ENCODE measurements at places on chromosomes 6 and 20.

GRCh38 chr20:40743141-40743775 lies 54.2 kb upstream of the MAFB start:
- DNase-seq, result no peak

DNA sequence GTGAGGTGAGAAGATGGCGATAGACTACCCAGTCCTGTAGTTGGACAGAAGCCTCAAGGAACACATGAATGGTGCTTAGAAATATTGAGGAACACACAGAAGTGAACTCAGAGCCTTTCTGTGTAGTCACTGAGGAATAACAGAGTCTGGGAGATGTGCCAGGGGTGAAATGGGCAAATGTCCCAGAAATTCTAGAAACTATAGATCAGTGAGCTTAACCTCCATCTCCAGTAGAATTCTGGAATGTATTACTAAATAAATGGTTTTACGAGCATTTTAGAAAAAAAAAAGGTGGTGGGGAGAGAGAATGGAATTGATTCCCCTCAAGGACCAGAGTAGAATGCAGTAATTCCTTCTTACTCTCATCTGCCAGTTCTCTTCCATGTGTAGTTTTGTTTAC lies 380.0 kb downstream of the LMBRD1 start:
- no peak for DNase-seq

DNA sequence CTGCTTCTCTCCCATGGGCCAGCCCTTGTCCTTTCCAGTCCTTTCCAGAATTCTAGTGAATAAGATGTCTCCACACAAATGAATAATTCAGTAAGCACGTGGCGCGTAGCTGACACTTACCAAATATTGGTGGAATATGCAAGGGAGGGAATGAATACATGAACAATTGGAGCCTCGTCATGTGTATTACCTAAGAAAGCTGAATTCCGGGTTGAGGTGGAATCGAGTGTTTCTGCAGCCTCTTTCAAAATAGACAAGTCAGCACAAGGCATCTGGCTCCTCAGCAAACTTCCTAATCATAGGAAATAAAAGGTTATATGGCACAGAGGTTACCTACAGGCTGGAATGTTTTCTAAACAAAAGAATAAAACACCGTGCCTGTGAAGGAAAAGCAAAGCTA lies 47.0 kb upstream of the NT5E start:
- no peak for DNase-seq

DNA sequence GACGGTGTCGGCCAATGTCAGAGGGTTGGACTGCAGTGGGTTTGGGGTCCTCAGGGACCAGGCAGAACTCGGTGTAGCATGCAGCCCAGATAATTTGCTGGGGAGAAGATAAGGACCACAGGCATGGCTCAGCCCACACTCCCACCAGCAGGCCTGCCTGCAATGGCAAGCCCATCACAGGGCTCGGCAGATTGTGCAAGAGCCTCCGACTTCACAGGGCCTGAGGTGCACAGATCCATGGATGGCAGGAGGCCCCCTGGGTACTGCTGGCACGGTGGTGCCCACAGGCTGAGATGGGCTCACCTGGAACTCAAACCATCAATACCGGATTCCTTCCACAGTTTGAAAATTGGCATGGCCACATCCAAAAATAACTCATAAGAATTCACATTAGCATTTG lies 180.3 kb downstream of the TTLL2 start:
- no peak for DNase-seq

- DNase-seq, result no peak
These were observed 158.0 kb upstream of the BMP5 start for GRCh38 chr6:56033401-56033800.

GRCh38 chr6:45541934-45542333 lies 164.2 kb upstream of the SUPT3H start:
- DNase-seq, result no peak

DNA sequence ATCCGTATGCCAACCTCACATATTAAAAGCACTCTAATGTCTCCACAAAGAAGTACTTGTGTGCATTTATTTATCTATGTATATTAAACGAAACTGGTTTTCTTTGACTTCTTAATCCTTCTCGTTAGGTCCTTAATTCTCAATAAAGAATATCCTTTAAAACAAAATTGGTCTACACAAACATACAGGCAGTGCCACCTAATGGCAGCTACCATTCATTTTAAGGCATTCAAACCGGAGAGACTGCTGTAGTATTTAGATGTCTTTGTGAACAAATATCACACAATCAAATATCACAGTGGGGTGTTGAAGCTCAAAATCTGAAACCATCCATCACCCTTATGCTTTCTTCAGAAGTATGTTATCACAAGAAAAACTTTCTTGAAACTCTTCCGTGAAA lies 96.6 kb upstream of the IRAK1BP1 start:
- no peak for DNase-seq

GRCh38 chr6:82740072-82740471 lies 325.6 kb downstream of the UBE3D start:
- no peak for DNase-seq

- DNase-seq, result no peak
These were observed 211.6 kb downstream of the RNF144B start for GRCh38 chr6:18598551-18599264.

DNA sequence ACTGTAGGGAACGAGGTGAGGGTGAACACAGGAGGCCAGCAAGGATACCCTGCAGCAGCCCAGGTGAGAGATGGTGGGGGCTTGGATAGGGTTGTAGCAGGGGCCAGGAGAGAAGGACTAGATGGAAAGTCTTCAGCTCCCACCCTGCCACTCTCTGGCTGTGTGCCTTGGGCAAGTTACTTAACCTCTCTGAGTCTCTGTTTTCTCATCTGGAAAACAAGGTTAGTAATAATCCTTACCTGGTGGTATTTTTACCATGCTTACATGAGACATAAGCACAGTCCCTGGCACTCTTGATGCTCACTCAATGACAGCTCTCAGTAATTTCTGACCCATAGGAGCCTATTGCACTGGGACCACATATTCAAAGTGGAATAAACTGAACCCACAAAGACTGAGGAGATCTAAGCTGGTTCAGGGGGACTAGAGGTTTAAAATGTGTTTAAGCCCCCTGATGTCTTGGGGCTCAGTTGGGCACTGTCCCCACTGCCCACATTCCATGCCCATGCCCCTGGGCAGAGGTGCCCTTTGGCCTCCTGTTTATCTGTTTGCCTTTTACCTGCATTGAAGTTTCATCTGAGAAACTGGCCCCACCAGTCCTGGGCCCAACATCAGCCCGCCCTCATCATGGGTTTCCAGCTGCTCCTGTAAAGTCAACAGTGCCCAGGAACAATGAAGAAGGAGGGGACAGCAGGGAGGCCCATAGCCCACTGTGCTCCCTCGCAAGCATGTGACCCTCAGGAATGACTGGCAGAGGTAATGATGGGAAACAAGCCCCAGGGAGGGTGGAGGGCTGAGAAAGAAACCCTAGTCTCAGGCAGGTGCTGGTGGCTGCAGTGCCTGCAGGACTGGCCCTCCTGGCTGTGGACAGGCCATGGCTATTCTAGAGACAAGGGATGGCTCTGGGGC lies 104.0 kb downstream of the VEGFA start:
- no peak for DNase-seq

DNA sequence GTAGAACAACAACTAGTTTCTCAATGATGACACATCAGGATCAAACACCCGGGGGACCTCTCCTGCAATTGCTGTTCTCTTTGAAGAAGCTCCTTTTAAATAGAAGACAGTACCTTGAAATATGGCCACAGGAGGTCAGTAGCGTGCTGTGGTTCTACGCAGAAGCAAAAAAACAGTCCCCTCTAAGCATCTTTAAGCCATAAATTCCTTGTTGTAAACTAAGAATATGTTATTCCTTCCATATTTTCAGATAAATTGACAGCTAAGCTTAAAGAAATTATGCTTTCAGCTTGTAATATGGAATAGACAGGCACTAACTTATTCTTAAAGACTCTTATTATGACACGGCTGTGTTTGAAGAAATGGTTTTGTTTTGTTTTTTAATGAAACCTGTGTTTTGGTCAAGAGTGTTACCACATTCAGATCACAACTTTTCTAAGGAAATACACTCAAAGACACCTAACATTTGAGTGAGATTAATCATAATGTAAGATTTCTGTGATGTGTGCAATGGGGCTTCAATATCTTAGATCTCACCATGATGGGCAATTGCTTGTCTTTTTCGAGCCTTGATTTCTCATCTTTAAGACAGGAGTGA lies 49.7 kb upstream of the IL20RA start:
- DNase-seq, result peak; percentile 86

GRCh38 chr6:9056556-9056955 lies 621.2 kb upstream of the SLC35B3 start:
- no peak for DNase-seq

GRCh38 chr20:63228806-63229205 lies 6.9 kb upstream of the BIRC7 start:
- no peak for DNase-seq

- DNase-seq, result no peak
These were observed 622 bp downstream of the MAFB start for GRCh38 chr20:40688129-40689099.

GRCh38 chr20:32478576-32478975 lies 106.6 kb downstream of the NOL4L start:
- DNase-seq, result no peak

- DNase-seq, result no peak
These were observed 155.6 kb upstream of the SMLR1 start for GRCh38 chr6:130671577-130671976.

DNA sequence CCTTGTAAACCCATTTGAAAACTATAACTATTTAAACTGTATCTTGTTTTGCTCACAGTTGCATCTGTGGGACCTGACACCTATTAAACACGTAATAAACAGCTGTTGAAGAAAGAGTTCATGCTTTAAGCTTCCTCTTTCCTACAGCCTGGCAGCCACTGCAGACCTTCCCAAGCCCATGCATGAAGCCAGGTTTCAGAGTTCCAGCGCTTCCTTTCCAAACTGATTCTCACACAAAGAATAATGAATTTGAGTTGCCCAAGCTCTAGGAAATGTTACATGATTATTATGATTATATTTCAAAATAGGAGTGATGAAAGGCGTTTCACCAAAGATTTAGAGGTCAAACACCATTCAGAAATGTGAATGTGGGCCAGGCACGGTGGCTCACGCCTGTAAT lies 3.7 kb downstream of the AGPAT4 start:
- DNase-seq, result no peak

- no peak for DNase-seq
These were observed 77.7 kb upstream of the SUPT3H start for GRCh38 chr6:45455408-45455807.
